ENCODE measurements at places on chromosomes 11 and 22. TPM values are rescaled to one million over a fixed set of nuclear protein-coding genes. Genes with fewer than 3 reads are reported as not detected.

GRCh38 chr11:116607027-116607426 is 165.8 kb downstream of the BUD13 start:
- DNase-seq: no peak

- DNase-seq: no peak
Observed at GRCh38 chr11:44774731-44775130, 48.0 kb downstream of the TSPAN18 start.

- no peak for DNase-seq
Observed at GRCh38 chr11:117579161-117579560, 217.9 kb downstream of the DSCAML1 start.

Gene MS4A4E
- polyA plus RNA-seq: 1.1 TPM

DNA sequence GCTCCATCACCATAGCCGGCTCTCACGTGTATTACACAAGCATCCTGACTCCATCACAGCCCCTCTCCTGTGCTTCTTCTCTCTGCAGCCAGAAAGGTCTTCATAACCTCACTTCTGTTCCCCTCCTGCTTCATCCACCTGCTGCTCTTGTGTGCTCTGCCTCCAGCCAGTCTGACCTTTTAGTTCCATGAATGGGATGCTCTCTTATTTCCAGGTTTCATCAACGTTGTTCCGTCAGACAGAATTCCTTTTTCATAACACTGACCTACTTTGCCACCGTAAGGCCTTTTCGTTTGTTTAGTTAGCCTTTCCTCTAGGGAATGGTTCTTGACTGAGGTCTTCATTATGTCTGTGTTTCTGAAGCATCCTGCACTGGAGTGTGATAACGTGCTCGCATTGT is 18.8 kb downstream of the GRAMD1B start:
- no peak for DNase-seq

Gene ARHGAP8
- polyA plus RNA-seq: 59.3 TPM

DNA sequence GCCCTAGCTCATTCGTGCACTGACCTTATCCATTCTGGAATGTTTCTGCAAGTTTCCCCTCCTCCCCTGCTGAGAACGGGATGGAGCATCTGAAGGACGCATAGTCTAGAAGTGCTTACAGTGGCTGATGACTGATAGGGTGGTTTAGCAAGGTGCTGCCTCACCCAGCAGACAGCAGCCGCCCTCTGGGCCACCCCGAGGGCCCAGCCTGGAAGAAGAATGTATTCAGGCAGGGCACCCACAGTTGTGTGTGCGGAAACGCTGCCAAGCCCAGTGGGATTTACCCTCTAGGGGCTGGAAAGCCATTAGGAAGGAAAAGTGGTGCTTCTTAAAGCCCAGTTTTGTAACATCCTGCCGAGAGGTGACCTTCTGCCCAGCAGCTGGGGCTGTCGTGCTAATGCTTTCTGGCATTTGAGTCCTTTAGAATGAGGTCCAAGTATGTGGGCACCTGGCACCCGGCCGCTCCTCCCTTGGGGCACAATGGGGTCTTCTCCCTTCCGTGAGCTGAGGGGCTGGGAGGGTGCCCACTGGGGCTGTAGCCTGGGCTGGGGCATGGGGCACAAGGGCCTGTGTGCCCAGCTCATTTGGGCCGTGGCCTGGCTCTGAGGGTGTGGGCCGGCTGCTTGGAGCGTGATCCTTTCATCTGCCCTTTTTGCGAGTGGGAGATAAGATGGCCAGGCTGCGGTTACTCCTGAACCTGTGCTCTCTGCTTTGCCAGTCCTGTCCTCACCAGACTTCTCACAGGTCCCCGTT is 14.4 kb downstream of the FBLN1 start:
- no peak for DNase-seq

- no peak for DNase-seq
Observed at GRCh38 chr11:32809313-32809712, 14.9 kb upstream of the CCDC73 start.

DNA sequence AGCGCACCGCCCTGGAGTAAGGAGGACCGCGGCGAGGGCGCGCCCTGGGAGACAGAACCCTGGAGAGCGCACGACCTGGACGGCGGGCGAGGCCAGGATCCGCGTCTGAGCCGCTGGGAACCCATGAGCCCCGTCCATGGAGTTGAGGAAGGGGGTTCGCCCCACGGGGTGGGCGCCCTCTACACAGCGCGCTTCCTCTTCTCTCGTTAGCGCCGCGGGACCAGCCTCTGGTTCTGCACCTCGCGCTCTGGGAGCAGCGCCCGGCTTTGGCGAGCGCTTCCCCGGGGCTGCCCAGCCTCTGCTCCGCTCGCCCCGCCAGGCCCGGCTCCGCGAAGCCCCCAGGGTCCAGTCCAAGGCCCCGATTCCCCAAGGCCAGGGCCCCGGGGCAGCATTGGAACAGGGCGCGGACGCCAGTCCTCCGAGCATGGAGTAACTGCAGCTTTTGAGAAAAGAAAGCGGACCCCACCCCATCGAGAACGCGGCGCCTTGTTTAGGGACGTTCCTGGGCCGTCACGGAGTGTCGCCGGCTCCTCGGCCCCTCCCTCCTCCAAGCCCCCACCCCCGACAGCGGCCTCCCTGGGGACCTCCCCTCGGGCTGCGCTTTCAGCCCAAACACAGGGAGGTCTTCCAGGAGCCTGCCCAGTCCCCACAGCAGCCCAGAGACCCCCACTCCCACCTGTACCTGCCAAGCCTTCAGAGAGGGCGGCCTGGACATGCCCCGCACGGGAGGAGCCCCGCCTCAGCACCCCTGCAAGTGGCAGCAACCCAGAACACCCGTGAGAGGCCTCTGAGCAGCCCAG is 56.2 kb downstream of the BRD1 start:
- DNase-seq: no peak

- DNase-seq: no peak
Observed at GRCh38 chr22:49930596-49931412, 12.4 kb downstream of the CRELD2 start.

Data from left renal pelvis (tissue), 4 donors.